Fibroblast of skin of back (primary cell): ENCODE measurements at places on chromosomes 16 and 17.
A peak's percentile ranks its signal among the peaks of the same experiment; 100 is the strongest.

GRCh38 chr17:72778169-72779151 is 314.0 kb downstream of the SLC39A11 start:
- no peak for DNase-seq

DNA sequence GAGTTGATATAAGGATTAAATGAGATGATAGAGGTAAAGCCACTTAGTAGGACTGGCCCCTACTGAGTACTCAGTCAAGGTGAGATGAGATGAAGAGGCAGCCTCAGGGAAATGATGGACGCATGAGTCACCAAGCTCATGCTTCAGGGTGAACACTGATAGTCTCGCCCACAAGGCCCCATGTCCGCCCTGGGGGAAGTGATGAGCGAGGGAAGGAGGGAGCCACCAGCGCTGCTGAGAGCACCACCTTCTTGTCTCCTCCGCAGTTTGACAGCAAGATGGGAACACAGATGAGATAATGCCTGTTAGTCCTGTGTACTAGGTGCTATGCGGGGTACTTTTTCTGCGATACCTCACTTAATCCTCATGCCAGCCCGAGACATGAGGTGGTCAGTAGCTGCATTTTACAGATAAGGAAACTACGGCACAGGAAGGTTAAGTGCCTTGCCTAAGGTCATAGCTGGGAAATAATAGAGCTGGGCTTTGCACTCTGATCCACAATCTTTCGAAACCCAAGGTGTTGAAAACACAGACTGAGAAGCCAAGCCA is 383.0 kb downstream of the CPPED1 start:
- DNase-seq, result no peak

GRCh38 chr16:4947722-4948503 is 10.2 kb upstream of the SEC14L5 start:
- DNase-seq, result peak; percentile 47

GRCh38 chr17:58947824-58948223 is 158.9 kb downstream of the TRIM37 start:
- DNase-seq, result peak; percentile 13

GRCh38 chr17:67476787-67477335 is 99.8 kb downstream of the PITPNC1 start:
- no peak for DNase-seq

- peak; percentile 37 for DNase-seq
Observed at GRCh38 chr16:46929378-46930332, 43.8 kb downstream of the DNAJA2 start.

GRCh38 chr17:7314719-7315569 is at the start of gene GPS2:
Gene GPS2 (minus strand): TSS chr17:7315360. CDS start chr17:7315052, 308 bp downstream.
- DNase-seq, result peak; percentile 82

DNA sequence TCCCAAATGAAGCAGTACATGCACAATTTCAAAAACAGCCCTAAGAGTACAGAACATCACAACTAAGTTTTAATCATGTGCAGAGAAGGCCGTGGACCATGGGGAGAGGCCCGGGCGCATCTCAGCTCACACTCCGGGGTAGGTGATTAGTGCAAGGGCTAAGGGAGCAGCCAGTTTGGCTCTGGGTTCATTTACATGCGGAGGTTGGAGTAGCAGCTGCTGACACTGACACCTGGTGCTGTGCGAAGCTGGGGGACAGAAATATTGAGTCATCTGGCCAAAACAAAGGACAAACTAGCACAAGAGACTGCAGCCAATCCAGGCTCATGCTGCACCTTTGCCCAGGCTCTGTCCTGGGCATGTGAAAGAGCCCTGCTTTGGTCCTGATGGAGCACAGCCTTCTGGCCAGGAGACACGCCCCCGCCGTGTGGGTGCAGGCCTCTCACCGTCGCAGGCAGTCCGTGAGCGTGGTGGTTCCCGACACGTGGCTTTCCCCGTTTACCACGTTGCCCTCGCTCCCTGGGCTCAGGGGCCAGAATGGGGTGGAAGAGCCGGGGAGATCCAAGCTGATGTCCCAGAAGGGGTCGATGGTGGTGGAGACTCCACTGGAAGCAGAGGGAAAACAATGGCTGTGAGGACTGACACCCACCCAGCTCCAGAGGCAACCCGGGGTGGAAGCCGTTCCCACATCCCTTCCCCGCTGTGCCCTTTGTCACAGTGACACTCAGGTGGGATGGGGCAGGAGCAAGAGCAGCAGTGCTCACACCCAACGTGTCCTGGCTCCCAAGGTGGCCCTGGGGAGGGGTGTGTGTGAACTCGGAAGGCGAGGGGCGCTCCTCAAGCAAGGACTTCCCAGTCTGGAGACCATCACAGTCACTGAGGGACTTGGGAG is 31.9 kb downstream of the USP22 start:
- DNase-seq, result no peak

GRCh38 chr17:8629371-8630226 is 926 bp downstream of the MYH10 start:
- peak; percentile 27 for DNase-seq

GRCh38 chr16:50257876-50258275 is 8.5 kb upstream of the ADCY7 start:
- no peak for DNase-seq

- no peak for DNase-seq
Observed at GRCh38 chr17:44920565-44920940, 5.3 kb upstream of the GFAP start.

GRCh38 chr16:88762258-88762870 is 22.7 kb downstream of the PIEZO1 start:
- DNase-seq, result no peak
